Endothelial cell of umbilical vein (primary cell): ENCODE measurements at places on chromosomes 11 and 22.

GRCh38 chr11:102476812-102477211 lies 24.2 kb upstream of the TMEM123 start:
- DNase-seq = peak; percentile 34

DNA sequence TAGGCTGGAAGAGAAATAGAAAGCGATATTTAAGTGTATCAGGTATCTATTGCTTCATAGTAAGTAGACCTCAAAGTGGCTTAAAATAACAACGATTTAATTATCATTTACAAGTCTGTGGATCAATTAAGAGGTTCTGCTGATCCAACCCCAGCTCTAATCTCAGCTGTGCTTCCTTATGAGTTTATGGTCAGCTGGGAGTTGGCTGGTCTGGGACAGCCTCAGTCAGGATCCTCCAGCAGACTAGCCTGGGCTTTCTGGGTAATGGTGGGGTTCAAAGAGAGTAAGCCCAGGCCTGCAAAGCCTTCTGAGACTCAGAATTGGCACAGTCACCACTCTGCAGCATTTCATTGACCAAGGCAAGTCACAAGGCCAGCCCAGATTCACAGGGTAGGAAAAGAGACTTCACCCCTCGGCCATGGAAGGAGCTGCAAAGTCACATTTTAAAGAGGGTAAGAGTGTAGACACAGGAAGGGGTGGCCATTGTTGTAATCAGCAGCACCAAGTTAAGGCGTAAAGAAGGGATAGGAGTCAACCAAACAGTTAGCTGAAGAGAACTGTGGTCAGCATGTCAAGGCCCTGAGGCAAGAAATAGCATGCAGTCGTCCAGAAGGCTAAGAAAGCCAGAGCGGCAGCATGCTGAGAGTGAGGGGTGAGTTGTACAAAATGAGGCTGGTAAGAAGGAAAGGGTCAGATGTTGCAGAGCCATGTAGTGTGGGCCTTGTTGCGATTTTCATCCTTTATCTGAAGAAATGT lies 168.2 kb downstream of the ETS1 start:
- DNase-seq = no peak

GRCh38 chr11:133681901-133682300 lies 149.6 kb upstream of the OPCML start:
- DNase-seq = no peak

DNA sequence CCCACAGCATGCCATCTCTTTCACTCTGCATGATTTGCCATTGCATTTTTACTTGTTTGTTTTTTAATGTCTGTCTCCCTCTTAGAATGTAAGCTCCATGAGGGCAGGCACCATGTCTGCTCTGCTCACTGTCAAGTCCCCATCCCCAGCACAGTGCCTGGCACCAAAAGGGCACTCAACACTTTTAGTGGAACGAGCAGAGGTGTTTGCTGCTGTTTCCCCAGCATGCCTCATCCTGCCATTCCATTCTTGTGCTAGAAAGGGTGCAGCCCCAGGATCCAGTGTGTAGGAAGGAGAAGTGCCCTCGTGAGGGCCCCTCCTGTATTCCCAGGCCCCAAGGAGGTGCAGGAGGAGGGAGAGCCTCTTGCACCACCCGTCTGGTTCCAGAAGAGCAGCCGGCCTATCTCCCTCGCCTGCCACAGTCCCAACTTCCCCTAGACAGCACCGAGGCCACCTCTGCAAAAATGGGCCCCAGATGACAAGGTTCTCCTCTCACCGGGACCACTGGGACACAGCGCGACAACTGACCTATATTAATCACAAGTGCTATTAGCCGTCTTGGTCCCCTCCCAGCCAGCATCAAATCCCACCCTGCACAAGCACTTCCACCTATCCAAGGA lies 33.3 kb upstream of the CACNG2 start:
- DNase-seq = no peak

GRCh38 chr11:65573391-65574079 lies 1.2 kb downstream of the FAM89B start:
- no peak for DNase-seq
